ENCODE measurements at places on chromosomes 12 and 14.

DNA sequence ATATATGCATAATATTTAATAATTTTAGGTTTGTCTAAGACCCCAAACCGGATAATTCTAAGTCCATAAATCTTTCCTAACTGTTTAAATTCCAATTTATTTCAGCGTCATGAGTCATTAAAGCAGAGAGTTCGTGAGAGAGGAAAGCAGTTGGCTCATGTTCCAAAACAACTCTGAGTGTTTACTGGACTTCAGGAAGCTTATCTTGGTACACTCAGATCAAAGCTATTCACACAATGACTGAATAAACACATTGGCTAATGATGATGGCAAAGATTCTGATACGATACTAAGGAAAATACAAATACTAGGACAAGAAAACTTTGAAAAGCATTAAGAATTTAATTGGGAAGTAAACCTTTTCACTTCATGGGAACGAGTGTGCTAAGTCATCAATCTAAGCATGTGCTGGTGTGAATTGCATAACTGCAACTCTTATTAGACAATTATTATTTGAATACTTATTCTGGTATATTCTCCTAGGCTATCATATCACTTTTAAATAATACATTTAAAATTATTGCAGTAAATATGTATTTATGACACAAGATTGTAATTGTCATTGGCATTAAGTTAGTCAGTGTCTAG lies 34.8 kb upstream of the CLEC14A start:
- no peak for DNase-seq

- DNase-seq: peak; percentile 35
These were observed 59.4 kb downstream of the ZNF664 start for GRCh38 chr12:124032265-124032886.

DNA sequence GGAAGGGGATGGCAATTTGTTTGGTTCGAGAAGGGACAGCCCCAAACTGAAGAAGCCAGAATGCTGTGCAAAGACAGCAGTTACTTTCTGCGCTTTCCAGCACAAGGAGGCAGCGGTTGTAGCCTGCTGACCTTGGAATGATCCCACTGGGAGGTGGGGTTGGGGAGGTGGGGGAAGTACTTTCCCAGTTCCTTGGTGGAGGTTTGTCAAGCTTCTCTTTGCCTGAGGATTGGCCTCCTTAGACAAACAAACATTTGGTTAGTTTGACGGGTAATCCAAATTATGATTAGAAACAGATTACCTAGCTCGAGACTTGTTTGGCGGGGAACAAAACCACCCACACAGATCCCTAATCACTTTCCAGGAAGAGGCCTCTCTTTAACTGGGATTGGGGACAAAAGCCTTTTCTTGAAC lies 79.1 kb upstream of the EGLN3 start:
- no peak for DNase-seq

GRCh38 chr14:99350751-99351150 lies 78.8 kb upstream of the BCL11B start:
- DNase-seq: no peak

GRCh38 chr14:104889375-104889757 lies 24.3 kb downstream of the CEP170B start:
- DNase-seq: no peak

DNA sequence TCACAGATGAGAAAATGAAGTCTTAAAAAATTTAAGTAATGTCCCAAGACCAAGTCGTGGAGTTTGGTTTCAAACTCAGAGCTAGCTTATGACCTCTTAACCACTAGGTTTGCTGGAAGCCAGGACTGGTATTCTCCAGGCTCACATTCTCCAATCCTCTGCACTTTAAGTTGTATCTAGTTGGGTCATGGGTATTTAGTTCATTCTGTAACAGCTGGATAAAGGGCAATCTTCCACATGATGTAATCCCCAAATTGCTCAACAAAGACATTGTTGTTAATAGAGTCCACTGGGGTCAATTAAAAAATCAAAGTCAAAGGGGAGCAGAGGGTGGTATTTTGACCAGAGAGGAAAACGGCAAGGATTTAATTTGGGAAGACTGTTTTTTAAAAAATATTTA lies 17.8 kb upstream of the GAS2L3 start:
- no peak for DNase-seq

- DNase-seq: no peak
These were observed 50.3 kb downstream of the LMO3 start for GRCh38 chr12:16555630-16556029.

DNA sequence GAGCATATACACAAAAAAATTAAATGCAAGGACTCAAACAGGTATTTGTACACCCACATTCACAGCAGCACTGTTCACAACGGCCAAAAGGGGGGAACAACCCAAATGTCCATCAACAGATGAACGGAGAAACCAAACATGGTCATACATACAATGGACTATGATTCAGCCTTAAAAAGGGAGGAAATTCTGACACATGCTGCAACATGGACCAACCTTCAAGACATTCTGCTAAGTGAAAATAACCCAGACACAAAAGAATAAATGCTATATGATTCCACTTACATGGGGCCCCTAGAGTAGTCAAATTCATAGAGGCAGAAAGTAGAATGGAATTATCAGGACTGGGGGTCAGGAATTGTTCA lies 29.5 kb downstream of the ACTN1 start:
- DNase-seq: no peak

DNA sequence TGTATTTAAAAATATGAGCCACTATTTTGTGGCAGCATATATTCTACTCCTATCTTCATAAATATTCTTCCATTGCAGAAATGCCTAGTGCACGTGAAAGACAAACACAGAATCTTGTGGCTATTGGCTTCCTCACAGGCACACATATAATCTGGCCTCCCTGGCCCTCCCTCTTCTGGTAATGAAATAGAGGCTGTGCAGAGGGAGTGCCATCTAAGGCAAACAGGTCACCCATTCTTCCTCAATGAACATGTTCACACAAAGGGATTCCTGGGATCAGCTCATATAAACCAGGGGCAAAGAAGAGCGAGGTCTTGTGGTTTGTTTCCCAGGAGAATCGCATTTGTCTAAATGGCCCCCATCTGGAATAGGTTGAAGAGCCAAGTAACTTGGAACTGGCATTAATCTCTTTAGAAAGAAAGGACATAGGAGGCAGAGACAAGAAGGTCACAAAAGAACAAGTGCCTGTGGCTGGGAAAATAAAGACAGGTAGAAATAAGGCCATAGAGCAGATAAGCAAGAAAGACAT lies 171.6 kb upstream of the PTPRQ start:
- DNase-seq: no peak

- no peak for DNase-seq
These were observed 7.4 kb upstream of the PTGES3 start for GRCh38 chr12:56695327-56696101.

DNA sequence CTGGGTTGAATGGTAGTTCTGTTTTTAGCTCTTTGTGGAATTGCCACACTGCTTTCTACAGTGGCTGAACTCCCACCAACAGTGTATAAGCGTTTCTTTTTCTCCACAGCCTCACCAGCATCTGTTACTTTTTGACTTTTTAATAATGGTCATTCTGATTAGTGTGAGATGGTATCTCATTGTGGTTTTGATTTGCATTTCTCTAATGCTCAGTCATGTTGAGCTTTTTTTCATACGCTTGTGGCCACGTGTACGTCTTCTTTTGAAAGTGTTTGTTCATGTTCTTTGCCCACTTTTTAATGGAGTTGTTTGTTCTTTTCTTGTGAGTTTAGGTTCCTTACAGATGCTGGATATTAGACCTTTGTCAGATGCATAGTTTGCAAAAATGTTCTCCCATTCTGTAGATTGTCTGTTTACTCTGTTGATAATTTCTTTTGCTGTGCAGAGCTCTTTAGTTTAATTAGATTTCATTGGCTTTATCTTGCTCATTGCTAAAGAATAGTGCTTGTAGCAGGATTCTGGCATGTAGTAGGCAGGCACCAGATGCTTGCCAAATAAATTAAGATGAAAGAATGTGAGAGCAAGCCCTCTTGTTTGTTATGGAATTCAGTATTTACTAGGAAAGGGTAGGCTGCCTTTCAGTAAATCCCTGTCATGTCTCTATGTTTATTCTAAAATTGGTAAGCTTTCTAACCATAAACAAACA lies 86.8 kb downstream of the PDE3A start:
- DNase-seq: no peak

DNA sequence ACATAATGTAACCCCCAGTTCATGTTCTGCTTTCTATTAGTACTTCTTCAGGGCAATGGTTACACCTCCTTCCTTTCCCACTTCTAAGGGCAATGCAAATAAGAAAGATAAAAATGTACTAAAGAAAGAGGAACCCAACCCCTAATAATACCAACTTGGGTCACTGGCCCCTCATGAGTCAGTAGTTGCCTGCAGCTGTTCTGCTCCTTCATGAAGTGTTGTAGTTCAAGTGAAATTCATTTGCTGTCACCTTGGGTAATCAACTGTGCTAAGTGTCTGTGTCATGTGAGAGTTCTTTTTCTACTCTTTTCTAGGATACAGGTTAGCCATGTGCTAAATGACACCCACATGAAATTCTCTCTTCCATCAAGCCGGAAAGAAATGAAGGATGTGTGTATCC lies 91.8 kb downstream of the PLXNC1 start:
- DNase-seq: no peak

DNA sequence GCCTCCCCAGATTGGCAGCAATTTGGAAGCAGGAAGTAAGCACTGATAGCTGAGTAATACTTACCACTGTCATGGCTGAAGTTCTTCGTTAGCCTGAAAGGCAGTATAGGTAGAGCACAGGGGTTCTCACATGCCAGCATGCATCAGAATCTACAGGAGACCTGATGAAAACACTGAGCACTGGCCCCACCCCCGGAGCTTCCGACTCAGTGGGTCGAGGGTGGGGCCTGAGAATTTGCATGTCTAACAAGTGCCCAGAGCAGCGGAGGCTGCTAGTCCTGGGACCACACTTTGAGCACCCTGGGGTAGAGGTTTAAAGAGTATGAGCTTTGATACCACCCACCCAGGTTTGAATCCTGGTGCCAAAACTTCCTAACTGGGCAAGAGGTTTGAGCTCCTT lies 89.6 kb downstream of the FBXW8 start:
- DNase-seq: no peak

- DNase-seq: no peak
These were observed 191.9 kb downstream of the SOX5 start for GRCh38 chr12:23757541-23757962.

DNA sequence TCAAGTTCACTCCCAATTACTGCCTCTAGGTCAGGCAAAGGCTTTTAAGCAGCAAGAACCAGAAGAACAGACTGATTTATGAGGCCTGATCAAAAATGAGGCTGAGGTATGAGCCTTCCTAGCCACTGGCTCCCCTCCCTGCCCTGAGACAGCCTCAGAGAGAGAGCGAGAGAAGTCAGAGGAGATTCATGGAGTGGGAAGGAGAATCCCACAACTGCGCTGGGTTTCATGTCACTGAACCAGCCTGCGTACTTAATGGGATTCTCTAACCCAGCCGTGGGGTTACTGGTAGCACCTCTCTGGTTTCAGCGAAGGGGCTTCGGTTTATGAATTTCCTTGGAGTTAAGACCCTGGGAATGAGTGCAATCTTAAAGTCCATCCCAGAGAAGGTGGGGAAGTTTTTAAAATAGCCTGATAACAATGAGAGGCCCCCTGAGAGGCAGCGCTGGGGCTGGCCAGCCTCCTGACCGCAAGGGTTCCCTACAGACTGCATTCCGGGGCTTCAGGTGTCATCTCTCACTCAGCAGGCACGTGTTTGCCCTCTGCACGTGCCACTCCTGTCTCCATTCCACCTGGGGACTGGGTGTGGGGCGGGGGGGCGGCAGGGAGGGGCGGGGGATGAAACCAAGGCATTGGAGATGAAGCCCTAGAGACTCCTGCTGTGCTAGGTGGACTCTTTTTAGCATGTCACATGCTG lies 6.1 kb upstream of the GPRC5A start:
- no peak for DNase-seq

DNA sequence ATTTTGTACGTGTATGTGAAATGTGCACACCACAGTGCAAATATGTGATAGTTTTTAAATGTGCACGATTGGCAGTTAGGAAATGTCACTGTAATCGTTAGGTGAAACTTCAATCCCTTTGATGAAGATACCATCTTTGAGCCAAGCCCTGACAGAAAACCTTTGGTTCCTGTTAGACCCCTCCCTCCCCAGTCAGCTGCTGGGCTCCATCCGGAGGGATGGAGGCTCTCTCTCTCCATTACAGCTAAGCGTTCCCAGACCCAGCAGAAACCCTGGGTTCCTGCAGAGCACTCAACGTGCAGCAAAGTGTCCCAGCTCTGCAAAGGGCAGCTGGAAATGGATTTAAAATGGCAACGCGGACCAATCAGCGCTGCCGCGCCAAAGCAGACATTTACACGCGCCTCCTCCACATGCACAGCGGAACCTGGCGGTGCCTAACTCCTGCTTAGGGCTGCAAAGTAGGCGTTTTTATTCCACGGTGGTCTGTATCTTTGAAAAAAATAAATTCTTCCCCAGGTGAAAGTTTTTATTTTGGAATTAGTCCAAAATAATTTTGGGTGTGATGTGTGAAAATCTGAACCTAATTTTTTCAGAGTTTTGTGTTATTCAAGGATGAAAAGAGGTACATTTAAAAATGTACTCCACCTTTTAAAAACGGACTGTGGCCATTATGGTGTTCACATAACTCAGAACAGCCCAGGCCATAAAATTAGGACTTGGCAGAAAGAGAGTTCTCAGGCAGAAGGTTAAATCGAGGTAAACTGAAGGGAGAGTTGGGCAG lies 1.4 kb upstream of the HMGA2 start:
- no peak for DNase-seq

DNA sequence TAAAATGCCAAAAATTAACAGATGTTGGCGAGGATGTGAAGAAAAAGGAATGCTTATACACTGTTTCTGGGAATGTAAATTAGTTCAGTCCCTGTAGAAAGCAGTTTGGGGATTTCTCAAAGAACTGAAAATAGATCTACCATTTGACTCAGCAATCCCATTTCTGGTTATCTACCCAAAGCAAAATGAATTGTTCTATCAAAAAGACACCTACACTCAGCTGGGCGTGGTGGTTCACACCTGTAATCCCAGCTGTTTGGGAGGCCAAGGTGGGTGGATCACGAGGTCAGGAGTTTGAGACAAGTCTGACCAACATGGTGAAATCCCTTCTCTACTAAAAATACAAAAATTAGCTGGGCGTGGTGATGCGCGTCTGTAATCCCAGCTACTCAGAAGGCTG lies 279.3 kb upstream of the PDE3A start:
- no peak for DNase-seq

GRCh38 chr12:72448089-72448488 lies 175.9 kb downstream of the TRHDE start:
- DNase-seq: no peak

DNA sequence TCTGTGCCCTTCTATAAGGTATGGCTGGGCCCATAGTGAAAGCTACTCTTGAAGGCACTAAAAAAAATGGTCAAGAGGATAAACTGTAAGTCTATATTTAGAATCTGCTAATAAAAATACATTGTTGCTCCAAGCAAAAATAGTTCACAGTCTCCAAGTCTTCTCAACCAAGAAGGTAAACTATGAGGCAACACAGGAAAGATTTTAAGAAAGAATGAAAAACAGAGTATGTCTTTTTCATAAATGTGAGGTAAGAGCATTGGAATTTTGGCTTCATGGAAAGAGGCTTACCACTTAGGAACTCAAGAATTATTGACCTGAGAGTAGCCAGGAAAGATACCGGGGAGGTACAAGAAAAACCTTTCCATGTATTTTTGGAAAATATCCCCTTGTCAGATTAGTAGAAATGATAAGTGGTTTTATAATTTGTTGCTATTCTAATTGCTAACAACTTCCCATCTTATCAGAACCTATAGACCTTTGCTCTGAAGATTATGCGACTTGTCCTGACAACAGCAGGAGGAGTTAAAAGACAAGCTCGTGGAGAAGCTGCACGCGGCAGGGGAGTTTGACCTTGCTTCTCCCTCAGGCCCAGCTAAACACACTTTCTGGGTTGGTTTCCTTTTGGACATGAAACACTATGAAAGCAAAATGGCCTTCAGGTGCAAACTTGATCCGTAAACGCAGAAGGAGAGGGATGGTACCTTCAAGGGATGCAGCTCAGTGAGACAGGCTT lies 238.1 kb downstream of the FOXN3 start:
- no peak for DNase-seq

All from CD4-positive, alpha-beta T cell treated with Interleukin-12 subunit alpha and Interleukin-12 subunit beta, for 1 hour (primary cell).